Adipocyte (in vitro differentiated cells): ENCODE measurements at places on chromosomes 5 and 9.

DNA sequence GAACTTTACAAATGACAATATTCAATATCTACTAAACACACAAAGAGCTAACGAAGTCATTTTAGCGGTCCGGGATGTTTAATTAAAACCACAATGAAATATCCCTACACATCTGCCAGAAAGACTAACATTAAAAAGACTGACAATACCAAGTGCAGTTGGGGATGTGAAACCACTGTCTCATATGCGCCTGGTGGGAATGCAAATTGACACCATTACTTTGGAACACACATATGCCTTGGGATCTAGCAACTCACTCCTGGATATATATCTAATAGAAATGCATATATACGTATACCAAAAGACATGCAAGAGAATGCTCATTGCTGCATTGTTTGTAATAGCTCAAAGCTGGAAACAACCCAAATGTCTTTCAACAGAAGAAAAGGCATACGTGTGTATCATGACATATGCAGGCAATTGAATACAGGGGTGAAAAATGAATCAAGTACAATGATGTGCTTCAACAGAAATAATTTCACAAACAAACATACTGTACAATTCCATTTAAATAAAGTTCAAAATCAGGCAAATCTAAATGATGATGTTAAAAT, 153.3 kb downstream of the CARTPT start:
- no peak for DNase-seq

GRCh38 chr9:104572612-104573011, 3.6 kb downstream of the OR13C8 start:
- no peak for DNase-seq

GRCh38 chr5:56829137-56829908, 14.0 kb downstream of the MAP3K1 start:
- no peak for DNase-seq

- DNase-seq: no peak
Measured at GRCh38 chr9:86200599-86201162, 58.8 kb downstream of the C9orf153 start.

- no peak for DNase-seq
Measured at GRCh38 chr5:142184988-142185387, 76.4 kb downstream of the NDFIP1 start.
